Stimulated activated CD8-positive, alpha-beta memory T cell treated with anti-CD3 and anti-CD28 coated beads, Interleukin-15, amount 100 ng/mL, for 1 hour (primary cell): ENCODE measurements at places on chromosomes 3 and 15.

- no peak for DNase-seq
Observed at GRCh38 chr15:80512726-80513660, 108.8 kb downstream of the ARNT2 start.

DNA sequence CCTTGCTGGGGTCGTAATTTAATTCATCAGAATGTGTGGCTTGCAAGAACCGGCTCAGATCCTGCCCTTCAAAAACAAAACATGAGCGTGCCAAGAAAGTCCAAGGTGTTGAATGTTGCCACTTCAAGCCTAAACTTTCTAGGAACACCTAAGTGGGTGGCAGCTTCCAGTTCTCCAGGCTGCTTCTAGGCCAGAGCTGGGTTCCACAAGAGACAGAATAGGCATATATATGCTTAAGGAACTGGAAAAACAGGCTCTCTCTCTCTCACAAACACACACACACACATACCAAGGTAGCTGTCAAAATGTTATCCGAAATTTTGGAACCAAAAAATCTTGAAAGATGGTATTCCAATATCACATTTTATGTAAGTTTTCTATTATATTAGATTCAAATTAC lies 890 bp upstream of the ADIPOQ start:
- DNase-seq: no peak

DNA sequence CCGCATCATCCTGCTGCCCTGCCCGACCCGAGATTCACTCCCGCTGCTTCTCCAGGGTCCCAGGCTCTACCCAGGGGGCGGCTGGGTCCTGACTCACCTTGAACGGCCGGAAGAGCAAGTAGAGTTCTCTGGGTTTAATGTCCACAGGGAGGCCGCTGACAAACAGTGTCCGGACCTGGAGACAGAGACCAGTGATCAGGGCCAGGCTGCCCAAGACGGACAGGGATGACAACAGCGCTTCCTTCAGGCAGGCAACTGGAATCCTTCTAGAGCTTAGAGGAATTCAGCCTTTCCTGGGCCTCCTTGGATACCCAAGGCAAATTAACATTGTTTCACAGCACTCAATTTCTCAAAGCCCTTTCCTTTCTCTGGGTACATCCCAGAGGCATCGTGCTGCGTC lies 23.9 kb downstream of the RBPMS2 start:
- no peak for DNase-seq

GRCh38 chr3:196737655-196738054 lies 2.0 kb upstream of the PAK2 start:
- DNase-seq: no peak

DNA sequence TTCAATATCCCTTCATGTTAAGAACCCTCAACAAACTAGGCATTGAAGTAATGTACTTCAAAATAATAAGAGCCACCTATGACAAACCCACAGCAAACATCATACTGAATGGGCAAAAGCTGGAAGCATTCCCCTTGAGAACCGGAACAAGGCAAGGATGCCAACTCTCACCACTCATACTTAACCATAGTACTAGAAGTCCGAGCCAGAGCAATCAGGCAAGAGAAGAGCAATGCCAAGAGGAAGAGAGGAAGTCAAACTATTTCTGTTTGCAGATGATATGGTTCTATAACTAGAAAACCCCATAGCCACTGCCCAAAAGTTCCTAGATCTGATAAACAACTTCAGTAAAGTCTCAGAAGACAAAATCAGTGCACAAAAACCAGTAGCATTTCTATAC lies 161.9 kb downstream of the UBE2E2 start:
- no peak for DNase-seq

- DNase-seq: no peak
Observed at GRCh38 chr3:1700650-1701049, 398.0 kb upstream of the CNTN4 start.

- no peak for DNase-seq
Observed at GRCh38 chr3:16461463-16462245, 51.8 kb downstream of the RFTN1 start.

GRCh38 chr3:24886501-24886900 lies 391.9 kb upstream of the THRB start:
- DNase-seq: no peak

DNA sequence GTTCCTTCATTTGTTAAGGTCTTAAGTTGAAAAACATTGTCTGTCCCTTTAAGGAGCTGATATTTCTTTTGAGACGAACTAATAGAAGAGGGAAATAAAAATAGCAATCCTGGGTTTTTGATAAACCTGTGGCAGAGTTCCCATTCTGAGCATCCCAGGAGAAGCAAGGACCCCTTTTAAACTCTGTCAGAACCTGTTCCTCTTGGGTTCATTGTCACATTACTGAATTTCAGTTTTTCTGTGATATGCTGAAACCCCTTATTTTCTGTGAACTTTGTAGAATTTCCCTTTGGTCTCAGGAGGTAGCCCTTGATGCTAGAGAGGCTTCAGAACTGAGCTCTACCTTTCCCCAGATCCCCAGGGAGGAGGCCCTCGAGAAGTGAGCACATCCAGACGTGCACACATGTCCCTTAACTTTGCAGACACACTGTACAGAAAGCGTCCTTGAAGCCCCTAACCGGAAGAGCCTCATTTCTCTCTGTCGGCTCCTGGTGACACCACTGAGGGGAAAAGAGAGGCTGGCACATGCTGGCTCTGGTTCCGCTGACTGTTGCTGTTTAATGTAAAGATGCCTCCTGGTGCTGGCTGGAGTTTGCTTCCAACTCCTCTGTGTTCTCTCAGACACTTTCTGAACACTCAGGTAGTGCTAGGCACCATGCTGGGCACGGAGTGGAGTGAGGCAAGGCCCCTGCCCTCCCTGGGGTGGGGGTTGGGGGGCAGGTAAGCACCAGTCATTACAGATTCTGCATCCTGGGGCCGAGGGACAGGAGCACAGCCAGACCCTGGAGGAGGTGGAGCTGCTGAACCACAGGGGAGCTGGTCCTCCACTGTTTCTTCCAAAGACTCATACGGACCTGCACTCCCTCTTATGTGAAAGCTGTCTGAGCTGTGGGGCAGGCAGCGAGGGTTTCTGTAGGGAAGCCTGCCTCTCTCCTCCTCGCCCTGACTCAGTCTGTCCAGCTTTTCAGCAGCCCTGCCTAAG lies 77.5 kb downstream of the CHDH start:
- DNase-seq: no peak

GRCh38 chr3:57605683-57606082 lies 8.5 kb upstream of the ARF4 start:
- no peak for DNase-seq
